HepG2 (cell line): ENCODE measurements at places on chromosomes 2 and 18. TPM values are rescaled to one million over a fixed set of nuclear protein-coding genes. Genes with fewer than 3 reads are reported as not detected.

DNA sequence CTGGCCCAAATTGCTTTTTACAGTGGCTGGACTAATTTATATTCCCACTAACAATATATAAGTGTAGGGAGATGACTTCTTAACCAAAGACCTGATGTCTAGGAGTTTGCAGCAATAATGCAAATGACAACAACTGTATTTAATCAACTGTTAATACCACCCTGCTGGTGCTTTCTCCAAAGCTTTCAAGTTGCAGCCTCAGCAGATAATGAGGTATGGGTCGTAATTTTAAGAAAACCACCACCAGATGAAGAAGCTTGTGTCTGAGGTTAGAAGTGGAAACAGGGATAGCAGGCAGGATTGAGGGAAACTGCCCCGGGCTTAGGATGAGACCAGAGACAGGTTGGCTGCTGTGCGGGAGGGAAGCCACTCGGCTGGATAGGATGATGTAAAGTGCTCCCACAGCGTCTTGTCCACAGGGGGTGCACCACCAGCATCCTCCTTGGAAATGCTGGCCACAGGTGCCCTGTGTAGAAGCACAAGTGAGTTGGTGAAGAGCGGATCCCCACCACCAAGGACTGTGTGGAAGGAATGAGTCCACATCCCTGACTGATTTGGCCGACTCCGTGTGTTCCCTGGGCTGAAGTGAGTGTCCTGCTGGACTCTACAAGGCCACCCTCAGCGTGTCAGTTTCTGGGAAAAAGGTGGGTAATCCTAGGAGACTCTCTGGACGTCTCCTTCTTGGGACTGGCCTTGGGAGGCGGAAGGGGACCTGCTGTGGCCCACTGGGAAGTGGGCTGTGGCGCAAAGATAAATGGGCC, 76.1 kb upstream of the SMAD2 start:
- H3K36me3 ChIP-seq: no peaks in the 10 kb centered on the region
- H3K27me3 ChIP-seq: peaks cover 29% of the 10 kb centered on the region; the same call in 2 of the 3 replicates
- no peak overlapping the region for H3K4me3 ChIP-seq
- no peak overlapping the region for H3K27ac ChIP-seq
- peaks cover 8% of the 10 kb centered on the region for H3K4me1 ChIP-seq

DNA sequence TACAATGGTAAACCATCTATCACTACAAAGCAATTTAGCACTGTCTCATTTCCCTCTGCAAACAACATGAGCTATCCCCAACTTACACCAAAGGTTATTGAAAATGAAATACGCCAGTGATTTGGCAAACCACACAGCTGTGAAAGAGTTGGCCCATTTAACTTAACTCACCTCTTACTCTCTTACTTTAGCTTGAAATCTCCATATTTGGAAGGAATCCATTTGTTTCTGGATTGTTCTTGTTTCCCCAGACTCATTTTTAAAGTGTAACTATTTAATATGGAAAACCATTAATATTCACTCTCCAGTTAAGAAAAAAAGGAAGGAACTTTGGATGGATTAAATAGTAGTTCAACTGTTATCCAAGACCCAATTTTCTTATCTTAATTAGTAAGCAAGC, 93.7 kb upstream of the TRIB2 start:
- no peak overlapping the region for H3K27ac ChIP-seq
- H3K36me3 ChIP-seq: no peaks in the 10 kb centered on the region
- H3K4me1 ChIP-seq: no peaks in the 10 kb centered on the region

DNA sequence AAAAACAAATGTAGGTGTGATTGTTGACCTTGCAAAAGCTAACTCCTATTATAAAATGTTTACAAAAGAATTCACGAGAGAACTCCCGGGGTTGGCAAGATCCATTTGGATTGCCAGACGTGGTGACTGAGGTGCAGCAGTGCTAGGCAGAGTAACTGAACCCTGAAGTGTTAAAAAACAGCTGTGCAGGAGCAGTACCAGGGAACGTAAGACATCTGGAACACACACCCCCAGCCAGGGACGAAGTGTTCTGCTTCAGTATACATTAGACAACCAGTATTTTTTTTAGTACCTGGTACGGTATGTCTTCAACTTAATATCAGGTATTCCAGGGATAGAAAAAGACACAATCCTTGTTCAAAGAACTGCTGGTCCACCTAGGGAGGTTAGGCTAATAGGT, 272.1 kb upstream of the EPAS1 start:
- H3K4me3 ChIP-seq: no peak overlapping the region
- H3K27ac ChIP-seq: no peak overlapping the region
- no peaks in the 10 kb centered on the region for H3K27me3 ChIP-seq
- H3K4me1 ChIP-seq: peaks cover 9% of the 10 kb centered on the region; the same call in 1 of the 2 replicates
- H3K36me3 ChIP-seq: no peaks in the 10 kb centered on the region

DNA sequence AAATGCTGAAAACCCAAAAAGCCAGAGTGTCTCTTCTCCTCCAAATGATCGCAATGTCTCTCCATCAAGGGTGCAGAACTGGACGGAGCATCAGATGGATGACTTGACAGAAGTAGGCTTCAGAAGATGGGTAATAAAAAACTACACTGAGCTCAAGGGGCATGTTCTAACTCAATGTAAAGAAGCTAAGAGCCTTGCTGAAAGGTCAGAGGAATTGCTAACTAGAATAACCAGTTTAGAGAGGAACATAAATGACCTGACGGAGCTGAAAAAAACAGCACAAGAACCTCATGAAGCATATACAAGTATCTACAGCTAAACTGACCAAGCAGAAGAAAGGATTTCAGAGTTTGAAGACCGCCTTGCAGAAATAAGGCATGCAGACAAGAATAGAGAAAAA, 9.7 kb upstream of the POLE4 start:
- H3K27me3 ChIP-seq: no peaks in the 10 kb centered on the region
- no peak overlapping the region for H3K4me3 ChIP-seq
- H3K27ac ChIP-seq: no peak overlapping the region
- H3K4me1 ChIP-seq: peaks cover 63% of the 10 kb centered on the region
- no peak for DNase-seq

GRCh38 chr2:6810961-6811360, 54.7 kb downstream of the CMPK2 start:
- H3K27ac ChIP-seq: no peak overlapping the region
- H3K36me3 ChIP-seq: no peaks in the 10 kb centered on the region

GRCh38 chr2:163345795-163346573, 389.8 kb downstream of the FIGN start:
- H3K4me1 ChIP-seq: no peaks in the 10 kb centered on the region
- no peak overlapping the region for H3K27ac ChIP-seq
- peak; percentile 59 for DNase-seq
- H3K27me3 ChIP-seq: no peaks in the 10 kb centered on the region
- H3K36me3 ChIP-seq: no peaks in the 10 kb centered on the region

CHRNG gene
- polyA plus RNA-seq: not detected in 2 replicates

DNA sequence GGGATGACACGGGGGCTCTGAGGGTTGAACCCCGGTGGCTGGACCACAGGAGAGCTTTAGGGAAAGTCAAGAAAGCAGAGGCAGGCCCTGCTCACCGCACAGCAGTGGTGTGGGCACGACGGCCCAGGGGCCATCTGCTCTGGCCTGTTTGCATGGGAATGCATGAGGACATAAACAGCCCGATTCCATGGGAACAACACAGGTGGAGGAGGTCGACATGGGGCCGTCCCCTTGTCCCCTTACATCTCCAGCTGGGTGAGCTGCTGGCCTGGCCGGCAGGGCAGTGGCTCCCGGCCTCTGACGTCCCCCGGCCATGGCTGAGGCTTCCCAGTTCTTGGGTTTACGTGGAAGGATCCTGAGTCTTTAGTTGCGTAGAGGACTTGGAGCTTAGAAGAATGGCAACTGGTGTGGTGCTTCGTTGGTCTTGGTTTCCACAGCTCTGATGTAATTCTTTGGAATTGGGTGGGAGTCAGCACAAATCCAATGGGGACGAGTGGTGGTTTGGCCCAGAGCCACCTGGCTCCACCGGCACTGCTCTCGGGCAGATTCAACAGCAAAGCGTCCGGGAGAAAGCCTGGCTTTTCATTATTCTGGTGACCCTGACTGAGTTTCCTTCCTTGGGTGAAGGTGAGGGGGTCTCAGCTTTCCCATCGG, 98.3 kb upstream of the HDAC4 start:
- H3K4me3 ChIP-seq: no peak overlapping the region
- DNase-seq: no peak
- no peaks in the 10 kb centered on the region for H3K36me3 ChIP-seq
- H3K4me1 ChIP-seq: peaks cover 19% of the 10 kb centered on the region

DNA sequence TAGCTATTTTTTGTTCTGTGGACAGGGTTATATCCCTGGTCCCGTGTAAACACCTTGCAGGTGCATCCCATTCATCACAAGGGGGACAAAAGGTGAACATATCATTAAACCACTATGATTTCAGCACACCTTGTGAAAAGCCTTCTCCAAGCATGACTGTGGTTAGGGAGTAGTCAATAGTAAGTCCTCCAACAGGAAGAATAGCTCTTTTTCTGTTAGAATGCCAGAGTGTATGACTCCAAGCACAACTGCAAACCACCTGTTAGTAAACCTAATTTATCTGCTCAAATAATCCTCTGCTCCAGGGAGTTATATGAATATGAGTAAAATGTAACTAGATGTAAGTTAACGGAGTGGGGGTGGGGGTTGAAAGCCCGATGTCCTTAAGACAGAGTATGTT, 240.5 kb downstream of the AGPS start:
- no peaks in the 10 kb centered on the region for H3K36me3 ChIP-seq
- no peaks in the 10 kb centered on the region for H3K27me3 ChIP-seq
- H3K27ac ChIP-seq: no peak overlapping the region
- DNase-seq: no peak
- H3K4me3 ChIP-seq: no peak overlapping the region

- no peaks in the 10 kb centered on the region for H3K4me1 ChIP-seq
- DNase-seq: no peak
- no peaks in the 10 kb centered on the region for H3K27me3 ChIP-seq
These were observed 1359.7 kb upstream of the NRXN1 start for GRCh38 chr2:52391621-52392020.

DNA sequence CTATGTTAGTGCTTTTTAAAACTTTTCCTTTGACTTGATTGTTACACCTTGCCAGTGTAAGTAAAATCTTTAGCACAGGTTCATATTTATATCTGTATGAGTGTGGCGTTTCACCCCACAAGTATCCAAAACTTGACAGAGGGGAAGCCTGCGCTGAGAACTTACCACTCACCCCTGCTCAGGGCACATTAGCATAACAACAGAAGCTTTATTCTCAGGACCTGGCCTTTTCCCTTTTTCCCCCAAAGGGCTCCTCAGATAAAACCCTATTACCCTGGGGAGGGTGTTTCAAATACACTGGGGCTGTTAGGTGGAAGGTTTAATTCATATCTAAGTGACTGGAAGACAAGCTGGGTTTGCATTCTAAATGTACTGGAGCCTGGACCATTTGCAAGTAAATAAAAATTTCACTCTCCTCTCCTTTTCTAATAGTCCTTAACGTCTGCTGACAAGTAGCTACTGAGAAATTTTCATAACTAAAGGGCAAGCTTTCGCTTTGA, 276.6 kb downstream of the RNF152 start:
- no peak for DNase-seq
- no peak overlapping the region for H3K4me3 ChIP-seq
- H3K36me3 ChIP-seq: no peaks in the 10 kb centered on the region
- H3K27me3 ChIP-seq: 0 out of 3 replicates have a peak, but pooled peaks cover 6% of the 10 kb centered on the region
- no peaks in the 10 kb centered on the region for H3K4me1 ChIP-seq

GRCh38 chr2:112345030-112346027, 69.9 kb downstream of the ZC3H6 start:
- H3K4me3 ChIP-seq: peak overlapping the region; percentile 27
- no peaks in the 10 kb centered on the region for H3K36me3 ChIP-seq
- no peak overlapping the region for H3K27ac ChIP-seq
- peaks cover 22% of the 10 kb centered on the region for H3K4me1 ChIP-seq
- no peaks in the 10 kb centered on the region for H3K27me3 ChIP-seq

ALK gene
- not detected in 2 replicates for polyA plus RNA-seq

CDH7 gene
- not detected in 2 replicates for polyA plus RNA-seq

GRCh38 chr2:19474128-19474527, 115.7 kb upstream of the OSR1 start:
- no peak for DNase-seq
- H3K4me1 ChIP-seq: peaks cover 6% of the 10 kb centered on the region; the same call in 1 of the 2 replicates
- no peaks in the 10 kb centered on the region for H3K27me3 ChIP-seq
- no peaks in the 10 kb centered on the region for H3K36me3 ChIP-seq

- DNase-seq: no peak
- no peaks in the 10 kb centered on the region for H3K4me1 ChIP-seq
These were observed 614.2 kb upstream of the CDH2 start for GRCh38 chr18:28791101-28791500.

- DNase-seq: no peak
- H3K4me1 ChIP-seq: no peaks in the 10 kb centered on the region
- no peaks in the 10 kb centered on the region for H3K36me3 ChIP-seq
- H3K4me3 ChIP-seq: no peak overlapping the region
These were observed 29.7 kb downstream of the CARF start for GRCh38 chr2:202941771-202942170.

DNA sequence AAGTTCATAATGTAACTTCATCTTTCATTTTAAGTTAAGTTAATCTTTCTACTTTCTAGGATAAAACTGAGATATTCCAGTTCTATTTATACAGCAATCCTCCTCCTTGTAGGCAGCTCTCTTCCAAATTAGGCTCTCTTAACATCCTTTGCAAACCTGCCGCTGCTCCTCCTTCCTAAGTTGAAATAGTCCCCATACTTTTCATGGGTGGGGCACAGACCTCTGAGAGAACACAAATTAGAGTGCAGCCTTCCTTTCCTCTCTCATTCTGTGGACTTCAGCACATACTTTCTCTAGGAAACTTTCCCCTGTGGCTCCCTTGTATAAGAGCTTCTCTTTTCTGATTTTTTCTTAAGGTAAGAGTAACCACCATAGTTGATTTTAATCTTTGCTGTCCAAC, 28.3 kb downstream of the TWSG1 start:
- DNase-seq: no peak
- no peak overlapping the region for H3K4me3 ChIP-seq
- no peak overlapping the region for H3K27ac ChIP-seq
- H3K27me3 ChIP-seq: no peaks in the 10 kb centered on the region

TBR1 gene
- polyA plus RNA-seq: 0.03 TPM in 1 of 2 replicates, not detected in the other

FBXO15 gene
- 0.12 and 0.46 TPM in 2 replicates for polyA plus RNA-seq

DNA sequence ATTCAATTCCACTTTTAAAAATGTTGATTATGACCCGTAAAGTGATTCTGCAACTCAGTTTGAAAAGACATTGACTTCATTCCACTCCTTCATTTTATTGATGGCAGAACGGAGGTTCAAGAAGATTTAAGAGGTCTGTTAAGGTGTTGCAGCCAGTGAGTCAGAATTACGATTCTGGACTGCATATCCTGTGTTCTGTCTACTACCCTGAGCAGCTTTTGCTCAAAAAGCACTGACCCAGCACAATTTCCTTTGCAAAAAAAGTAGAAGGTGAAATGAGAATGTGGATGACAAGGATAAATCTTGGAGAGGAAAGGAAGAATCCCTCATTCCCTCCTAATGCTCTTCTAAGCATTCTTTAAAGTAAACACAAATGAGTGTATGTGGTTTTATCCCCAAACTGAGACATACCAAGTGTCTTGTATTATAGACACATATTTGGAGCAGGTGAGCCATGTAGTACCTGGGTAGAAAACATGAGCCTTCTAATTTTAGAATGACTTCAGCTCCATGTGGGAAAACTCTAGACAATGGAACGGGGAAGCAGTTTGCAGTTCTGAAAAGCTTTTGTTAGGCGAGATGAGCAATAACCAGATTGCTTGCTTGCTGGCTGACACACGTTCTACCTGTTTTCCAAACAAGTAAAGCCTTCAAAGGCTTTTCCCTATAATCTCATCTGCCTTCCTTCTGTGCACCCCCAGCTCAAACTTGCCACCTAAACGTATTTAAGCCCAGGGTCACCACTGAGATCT, 44.7 kb downstream of the TGFA start:
- H3K27me3 ChIP-seq: no peaks in the 10 kb centered on the region
- H3K4me1 ChIP-seq: peaks cover 29% of the 10 kb centered on the region
- H3K4me3 ChIP-seq: no peak overlapping the region
- peaks cover 2% of the 10 kb centered on the region; the same call in 1 of the 2 replicates for H3K36me3 ChIP-seq
